ENCODE measurements at places on chromosomes 6 and 20. TPM values are rescaled to one million over a fixed set of nuclear protein-coding genes. Genes with fewer than 3 reads are reported as not detected.

DUSP15 gene
- 2.1 TPM for total RNA-seq

SERAC1 gene
- total RNA-seq: 13.8 TPM

SLC35D3 gene
- total RNA-seq: not detected

IL22RA2 gene
- total RNA-seq: not detected

DXO gene
- total RNA-seq: 12.6 TPM

Data from endothelial cell (in vitro differentiated cells).